Stimulated activated naive CD4-positive, alpha-beta T cell treated with Interleukin-2 at 50 U/mL for 16 hours (primary cell): ENCODE measurements at places on chromosomes 3 and 15.
A peak's percentile ranks its signal among the peaks of the same experiment; 100 is the strongest.

GRCh38 chr15:63611177-63611576 lies 14.0 kb downstream of the FBXL22 start:
- DNase-seq: no peak

GRCh38 chr15:78402061-78402610 lies 35.9 kb upstream of the IREB2 start:
- no peak for DNase-seq

DNA sequence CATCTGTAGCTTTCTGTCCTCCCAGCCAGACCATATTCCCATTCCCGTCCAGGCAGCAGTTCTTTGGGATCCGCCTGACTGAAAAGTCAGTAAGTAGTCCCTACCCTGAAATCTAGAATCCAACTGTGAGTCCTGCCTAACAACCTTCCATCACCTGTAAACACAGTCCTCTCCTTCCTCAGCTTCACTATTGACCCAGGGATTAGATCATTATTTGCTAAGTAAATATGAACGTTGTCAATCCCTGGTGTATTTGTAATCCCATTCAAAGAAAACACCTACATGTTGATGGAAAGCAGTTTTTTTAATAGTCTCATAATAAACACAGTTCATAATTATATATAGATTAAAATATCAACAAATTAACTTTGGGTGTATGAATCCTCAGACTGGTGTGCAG lies 732 bp downstream of the SAXO2 start:
- DNase-seq: no peak

- DNase-seq: no peak
These were observed 303.4 kb upstream of the DNAJC19 start for GRCh38 chr3:181292984-181293383.

GRCh38 chr3:70011582-70011981 lies 12.0 kb downstream of the SAMMSON start:
- DNase-seq: no peak

DNA sequence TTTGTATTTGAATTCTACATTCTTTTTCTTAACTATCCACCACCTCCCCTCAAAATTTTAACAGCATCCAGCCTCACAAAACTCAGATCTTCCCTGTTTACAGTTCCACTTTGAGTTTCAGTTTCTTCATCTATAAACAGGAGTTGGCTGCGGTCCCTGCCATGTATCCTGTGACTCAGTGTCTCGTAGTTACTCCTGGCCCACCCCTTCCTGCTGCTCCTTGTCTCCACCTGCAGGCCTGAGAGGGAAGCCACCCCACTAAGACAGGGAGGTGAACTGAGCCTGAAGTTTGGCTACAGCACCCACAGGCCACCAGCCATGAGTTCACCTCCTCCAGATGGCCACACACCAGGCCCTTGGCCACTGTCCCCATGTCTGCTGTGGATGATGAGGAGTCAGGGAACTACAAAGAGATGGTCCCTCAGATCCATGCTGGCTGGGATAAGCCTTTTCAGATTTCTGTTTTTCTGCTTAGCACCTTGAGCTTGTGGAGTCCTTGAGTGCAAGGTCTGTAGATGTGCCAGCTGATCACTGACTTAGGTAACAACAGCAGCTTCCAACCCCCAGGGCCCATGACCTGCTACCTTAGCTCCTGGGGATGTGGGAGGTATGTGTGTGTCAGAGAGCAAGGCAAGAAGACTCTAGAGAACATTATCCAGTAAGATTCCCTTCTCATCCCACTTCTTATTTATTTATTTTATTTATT lies 37.5 kb downstream of the CD86 start:
- peak; percentile 62 for DNase-seq

DNA sequence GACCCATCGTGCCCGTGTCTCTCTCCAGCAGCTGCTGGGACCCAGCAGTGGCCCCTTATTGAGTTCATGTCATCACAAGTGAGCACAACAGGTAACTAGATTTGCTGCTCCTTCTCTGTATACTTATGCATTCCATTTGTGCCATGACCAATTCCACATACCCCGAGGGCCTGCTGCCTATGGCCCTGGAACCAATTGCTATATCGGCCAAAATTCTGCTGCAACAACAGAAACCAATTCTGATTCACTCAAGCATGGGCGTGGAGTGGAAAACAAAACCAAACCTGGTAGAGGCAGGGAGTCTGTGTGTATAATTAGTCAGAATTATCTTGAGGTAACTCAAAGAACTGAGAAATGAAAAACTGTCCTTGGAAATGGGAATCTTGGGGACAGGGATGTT lies 516.6 kb downstream of the EPHB1 start:
- DNase-seq: no peak

GRCh38 chr3:71107926-71108325 lies 475.6 kb downstream of the FOXP1 start:
- no peak for DNase-seq

DNA sequence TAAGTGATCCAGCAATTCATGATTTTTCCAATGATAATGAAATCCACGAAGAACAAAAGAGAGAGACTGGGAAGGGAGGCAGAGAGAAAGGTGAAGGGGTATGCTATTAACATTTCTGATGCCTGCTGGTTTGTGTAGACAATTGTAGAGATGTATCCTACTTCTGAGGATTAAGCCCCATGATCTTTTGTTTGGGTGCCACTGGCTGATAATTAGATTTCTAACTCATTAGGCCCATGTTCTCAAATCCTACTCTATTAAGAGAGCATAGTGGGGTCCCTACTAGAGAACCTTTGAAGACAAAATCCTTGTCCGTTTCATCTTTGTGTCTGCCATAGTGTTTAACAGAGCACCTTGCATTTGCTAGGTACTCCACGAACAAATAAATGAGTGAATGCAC lies 2.7 kb upstream of the GNB4 start:
- no peak for DNase-seq

DNA sequence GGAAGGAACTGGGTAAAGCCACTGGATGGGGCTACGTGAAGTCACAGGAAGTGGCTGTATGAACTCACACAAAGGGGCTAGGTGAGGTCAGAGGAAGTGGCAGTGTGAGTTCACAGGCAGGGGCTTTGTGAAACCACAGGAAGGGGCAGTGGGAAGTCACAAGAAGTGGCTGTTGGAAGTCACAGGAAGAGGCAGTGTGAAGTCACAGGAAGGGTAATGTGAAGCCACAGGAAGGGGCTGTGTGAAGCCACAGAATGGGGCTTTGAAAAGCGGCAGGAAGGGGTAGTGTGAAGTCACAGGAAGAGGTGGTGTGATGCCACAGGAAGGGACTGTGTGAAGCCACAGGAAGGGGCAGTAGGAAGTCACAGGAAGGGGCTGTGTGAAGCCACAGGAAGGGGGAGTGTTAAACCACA lies 34.6 kb downstream of the GASK1A start:
- no peak for DNase-seq

- DNase-seq: no peak
These were observed 3.9 kb upstream of the VILL start for GRCh38 chr3:37986479-37987314.
